ENCODE measurements at places on chromosomes 1 and 21.

DNA sequence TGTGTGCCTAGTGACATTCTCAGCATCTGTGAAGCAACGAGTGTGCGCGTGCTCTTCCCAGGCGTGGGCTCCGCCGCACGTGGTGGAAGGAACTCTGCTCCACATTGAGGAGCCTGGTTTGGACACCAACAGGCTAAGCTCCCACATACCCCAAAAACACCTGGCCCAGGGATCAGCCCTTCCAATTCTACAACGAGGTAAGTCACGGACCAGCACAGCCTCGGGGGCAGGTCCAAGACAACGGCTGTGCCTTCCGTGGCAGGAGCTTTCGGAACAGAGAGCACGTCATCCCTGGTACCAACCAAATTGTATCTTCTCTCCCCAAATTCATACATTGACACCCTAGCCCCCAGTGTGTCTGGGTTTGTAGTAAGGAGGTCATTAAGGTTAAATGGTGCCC lies 27.2 kb upstream of the PDE9A start:
- DNase-seq: peak; percentile 37

DNA sequence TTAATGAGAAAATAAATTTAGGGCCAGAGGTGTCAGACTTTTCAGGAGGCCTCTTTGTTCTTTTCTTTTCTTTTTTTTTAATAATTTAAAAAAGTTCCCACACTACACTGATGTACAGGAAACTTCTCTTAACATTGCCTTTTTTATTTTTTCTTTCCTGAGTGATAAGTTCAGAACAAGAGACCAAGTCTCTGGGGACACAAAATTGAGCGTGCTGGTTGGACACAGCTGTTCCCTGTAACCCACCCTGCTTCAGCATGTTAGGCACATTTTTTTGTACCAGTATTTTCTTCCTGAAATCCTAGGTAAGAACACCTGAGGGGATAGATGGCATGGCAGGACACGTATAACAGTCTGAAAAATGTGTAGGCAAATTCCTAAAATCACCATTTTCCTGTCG lies 50.1 kb downstream of the PBX1 start:
- no peak for DNase-seq

DNA sequence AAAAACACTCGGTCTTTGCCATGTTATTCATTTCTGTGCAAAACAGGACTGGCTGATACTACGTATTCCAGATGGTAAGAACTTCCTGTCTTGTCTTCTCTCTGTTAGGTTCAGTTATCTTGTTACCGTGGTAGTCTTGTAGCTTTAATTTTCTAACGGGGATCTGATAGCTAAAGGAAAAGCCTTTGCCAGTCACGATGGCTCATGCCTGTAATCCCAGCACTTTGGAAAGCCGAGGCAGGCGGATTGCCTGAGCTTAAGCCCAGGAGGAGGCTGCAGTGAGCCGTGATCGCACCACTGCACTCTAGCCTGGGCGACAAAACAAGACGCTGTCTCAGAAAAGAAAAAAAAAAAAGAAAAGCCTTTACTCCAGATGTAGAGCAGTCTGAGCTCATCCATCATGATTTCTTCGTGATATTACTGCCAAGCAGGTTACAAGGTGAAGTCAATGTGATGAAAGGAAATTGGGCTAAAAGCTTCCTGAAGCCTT lies 11.1 kb upstream of the MSTO1 start:
- DNase-seq: peak; percentile 78

- DNase-seq: no peak
Measured at GRCh38 chr1:195934817-195935553, 673.3 kb downstream of the KCNT2 start.

DNA sequence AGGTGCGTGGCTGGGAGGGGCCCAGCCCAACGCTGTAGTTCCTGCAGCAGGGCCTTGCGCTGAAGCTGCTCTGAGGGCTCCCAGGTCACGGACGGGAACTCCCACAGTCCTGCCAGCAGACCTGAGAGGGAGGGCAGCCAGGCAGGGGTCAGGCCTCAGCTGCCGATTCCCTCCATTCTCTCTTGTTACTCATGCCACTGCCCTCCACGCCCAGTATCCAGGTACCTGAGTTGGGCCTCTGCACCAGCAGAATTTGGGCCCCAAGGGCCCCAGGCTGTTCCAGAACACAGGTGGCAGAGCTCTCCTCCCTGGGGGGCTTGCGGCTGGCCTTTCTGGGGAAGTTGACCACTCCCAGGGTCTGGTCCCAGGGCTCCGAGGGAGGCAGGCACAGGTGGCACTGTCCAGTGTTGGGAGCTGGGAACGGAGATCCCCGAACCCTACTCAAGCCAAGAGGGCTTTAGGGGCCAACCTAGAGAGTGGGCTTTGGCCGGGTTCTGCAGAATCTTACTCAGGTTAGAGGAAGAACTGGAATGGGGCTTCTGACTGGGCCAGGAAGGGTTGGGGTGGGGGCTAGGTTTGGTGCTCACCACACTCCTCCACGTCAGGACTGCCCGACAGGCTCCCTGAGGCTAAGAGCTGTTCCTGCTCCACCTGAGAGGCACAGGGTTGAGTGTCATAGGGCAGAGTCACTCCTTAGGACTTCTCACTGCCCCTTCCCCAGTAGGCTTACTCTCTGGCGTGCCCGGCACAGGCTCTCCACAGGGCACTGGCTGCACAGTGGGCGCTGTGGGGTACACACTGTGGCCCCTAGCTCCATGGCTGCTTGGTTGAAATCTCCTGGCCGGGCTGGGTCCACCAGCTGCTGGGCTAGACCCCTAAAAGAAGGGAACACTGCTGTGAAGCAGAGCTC lies 5.0 kb downstream of the HPDL start:
- DNase-seq: peak; percentile 51

DNA sequence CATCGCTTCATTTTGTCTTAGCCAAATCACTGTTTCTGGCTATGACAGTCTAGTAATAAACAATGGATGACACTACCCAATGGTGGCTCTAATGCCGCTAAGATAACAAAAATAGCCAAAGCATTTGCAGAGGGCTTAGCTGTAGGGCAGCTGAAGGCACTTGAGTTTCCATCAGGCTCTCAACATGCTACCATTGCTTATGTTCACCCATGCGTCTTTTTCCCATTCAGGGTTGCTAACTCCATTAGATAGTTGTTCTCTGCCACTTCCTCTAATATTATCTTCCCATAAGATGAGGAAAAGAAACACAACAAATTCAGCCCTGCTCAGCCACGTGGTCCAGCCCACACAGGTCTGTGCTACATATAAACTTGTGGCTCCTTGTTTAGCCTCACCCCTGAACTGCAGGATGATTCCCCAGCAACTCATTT lies 159.6 kb downstream of the TOMM20 start:
- DNase-seq: no peak

All from islet precursor cell (in vitro differentiated cells).